ENCODE measurements at places on chromosomes 12 and 14.

GRCh38 chr12:122004633-122005071 is 17.0 kb upstream of the BCL7A start:
- no peak for DNase-seq

GRCh38 chr14:96978525-96979272 is 181.5 kb downstream of the VRK1 start:
- DNase-seq, result no peak

DNA sequence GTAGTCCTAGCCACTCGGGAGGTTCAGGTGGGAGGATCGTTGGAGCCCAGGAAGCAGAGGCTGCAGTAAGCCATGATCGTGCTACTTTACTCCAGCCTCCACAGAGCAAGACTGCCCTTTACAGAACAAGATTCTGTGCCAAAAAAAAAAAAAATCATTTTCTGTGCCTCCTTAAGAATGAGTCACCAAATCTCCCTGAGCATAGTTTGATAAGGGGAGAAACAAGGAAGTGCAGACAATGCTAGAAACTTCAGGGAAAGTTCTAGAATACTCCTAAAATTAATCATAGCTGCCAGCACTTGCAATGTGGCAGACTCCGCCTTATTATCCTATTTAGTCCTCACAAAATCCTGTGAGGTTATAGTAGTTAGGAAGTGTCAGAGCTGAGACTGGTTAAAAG is 74.5 kb downstream of the KCNK10 start:
- no peak for DNase-seq

DNA sequence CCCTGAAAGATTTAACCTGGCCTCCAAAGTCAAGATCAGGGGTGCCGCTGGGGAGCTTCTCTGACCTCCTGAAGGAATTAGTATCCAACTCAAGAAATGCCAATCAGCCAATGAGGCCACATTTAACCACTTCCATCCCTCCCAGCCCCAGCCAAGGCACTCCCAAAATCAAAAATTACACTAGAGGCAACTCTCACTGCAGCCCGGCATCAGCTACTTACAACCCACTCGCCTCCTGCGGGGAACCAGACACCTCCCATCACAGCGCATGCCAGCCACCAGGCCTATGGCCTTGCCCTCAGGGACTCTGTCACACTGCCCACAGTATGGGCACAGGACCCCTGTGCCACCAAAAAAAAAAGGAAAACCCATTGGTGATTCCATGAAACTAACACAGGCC is 62.3 kb upstream of the DDX11 start:
- DNase-seq, result no peak

- no peak for DNase-seq
Observed at GRCh38 chr12:2165021-2165420, 112.2 kb downstream of the CACNA1C start.

- no peak for DNase-seq
Observed at GRCh38 chr12:107320929-107321631, 227.7 kb upstream of the CRY1 start.

- no peak for DNase-seq
Observed at GRCh38 chr14:95499354-95499750, 17.1 kb downstream of the SYNE3 start.

GRCh38 chr14:99514552-99515300 is 33.5 kb downstream of the CCNK start:
- DNase-seq, result no peak

GRCh38 chr12:131038961-131039950 is 85.5 kb downstream of the ADGRD1 start:
- DNase-seq, result no peak

GRCh38 chr12:132190012-132190755 is 45.9 kb downstream of the NOC4L start:
- no peak for DNase-seq

DNA sequence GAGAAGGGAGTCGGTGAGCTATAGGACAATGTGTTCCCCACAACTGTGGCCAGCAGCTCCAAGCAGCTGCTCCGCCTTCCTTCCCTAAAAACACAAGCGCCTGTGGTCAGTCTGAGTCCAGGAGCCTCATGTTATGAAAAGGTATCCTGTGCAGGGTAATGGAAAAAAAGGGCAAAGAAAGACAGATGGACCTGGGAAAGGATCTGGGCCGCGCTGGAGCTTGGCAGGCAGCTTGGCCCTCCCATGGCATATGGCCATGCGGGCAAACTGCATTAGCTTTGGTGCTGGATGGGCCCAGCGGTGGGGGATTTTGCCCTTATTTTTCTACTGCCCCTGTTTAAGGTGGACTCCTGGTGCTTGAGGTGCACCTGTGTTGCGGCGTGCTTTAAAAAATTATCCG is 23.7 kb upstream of the CHST11 start:
- DNase-seq, result no peak

GRCh38 chr12:20101046-20101445 is 267.3 kb upstream of the PDE3A start:
- DNase-seq, result peak; percentile 8

GRCh38 chr14:53620890-53621289 is 335.7 kb downstream of the BMP4 start:
- DNase-seq, result no peak

DNA sequence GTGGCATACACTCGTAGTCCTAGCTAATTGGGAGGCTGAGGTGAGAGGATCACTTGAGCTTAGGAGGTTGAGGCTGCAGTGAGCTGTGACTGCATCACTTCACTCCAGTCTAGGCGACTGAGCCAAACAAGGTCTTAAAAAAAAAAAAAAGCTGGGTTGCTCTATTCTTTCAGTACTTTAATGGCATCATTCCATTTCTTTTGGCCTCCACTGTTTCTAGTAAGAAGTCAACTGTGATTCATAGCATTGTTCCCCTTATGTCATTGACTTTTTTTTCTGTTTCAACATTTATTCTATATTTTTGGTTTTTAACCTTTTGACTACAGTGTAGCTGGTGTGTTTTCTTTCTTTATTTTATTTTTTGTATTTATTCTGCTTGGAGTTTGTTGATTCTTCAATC is 16.7 kb upstream of the PRKCH start:
- no peak for DNase-seq

DNA sequence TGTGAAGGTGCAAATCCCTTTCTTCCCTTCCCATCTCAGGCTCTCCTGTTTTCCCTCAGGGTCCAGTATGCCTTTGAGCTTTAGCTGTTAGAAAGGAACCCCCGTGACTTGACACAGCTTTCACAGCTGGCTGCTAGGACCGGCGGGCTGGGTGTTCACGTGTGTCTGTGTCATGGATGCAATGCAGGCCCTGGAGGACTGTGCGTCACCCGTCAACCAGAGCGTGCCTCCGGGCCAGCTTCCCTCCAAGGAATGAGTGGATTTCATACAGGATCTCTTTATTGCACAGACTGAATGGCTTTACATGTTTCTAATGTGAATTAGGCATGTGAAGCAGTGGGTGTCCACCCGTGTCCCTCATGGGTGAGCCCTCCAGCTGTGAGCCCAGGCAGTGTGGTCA is 77.4 kb downstream of the AACS start:
- DNase-seq, result no peak

- DNase-seq, result no peak
Observed at GRCh38 chr12:6056406-6057240, 67.8 kb downstream of the VWF start.

GRCh38 chr14:84826294-84826693 is 703.6 kb upstream of the FLRT2 start:
- DNase-seq, result no peak

DNA sequence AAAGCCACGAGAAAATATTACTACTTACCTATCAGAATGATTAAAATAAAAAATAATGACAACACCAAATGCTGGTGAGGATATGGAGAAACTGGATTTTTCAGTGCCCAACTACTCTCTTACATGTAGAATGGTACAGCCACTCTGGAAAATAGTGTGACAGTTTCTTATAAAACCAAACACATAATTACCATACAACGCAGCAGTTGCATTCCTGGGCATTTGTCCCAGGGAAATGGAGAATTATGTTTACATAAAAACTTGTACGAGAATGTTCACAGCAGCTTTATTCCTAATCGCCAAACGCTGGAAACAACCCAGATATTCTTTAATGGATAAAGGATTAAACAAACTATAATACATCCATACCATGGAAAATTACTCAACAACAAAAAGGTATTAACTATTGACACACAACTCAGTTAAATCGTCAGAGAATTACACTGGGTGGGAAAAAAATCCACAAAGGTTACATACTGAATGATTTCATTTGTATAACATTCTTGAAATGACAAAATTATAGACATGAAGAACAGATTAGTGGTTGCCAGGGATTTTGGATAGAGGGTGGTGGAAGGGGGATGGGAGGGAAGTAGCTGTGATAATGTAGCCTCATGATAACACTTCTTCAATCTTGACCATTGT is 35.4 kb downstream of the TAOK3 start:
- peak; percentile 76 for DNase-seq

DNA sequence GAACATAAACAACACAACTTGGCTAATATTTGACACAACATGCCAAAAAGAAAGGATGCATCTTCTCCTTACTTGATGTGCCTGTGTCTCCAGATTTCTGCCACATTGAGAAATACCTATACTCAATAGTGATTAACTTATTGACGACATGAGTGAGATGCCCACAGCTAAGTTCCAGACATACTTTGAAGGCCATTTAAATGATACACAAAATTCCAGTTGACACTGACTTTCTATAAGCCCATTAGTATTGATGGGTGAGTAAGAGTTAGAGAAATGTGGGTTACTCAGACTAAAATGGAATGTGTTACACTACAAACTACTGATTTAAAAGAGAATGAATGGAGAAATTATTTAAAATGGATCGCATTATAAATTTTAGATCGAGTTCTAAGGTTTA is 838.2 kb upstream of the MGAT4C start:
- peak; percentile 50 for DNase-seq

DNA sequence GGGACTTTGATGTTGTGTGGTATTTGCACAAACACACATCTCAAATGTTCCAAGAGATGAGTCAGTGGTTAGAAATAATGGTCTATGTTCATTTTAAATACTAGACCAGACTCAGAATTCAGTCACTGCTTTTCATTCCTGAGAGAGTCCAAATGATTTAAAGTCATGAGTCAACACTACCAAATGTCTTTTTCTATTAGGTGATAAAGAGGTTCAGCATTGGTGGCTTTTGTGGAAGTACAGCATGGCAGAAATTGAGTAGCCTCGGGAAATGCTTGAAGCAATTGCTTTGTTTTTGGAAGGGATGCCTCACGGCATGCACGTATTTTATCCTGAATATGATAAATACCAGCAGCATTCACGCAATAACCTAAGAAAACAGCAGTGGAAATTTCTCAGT is 115.7 kb downstream of the DIO2 start:
- peak; percentile 8 for DNase-seq

DNA sequence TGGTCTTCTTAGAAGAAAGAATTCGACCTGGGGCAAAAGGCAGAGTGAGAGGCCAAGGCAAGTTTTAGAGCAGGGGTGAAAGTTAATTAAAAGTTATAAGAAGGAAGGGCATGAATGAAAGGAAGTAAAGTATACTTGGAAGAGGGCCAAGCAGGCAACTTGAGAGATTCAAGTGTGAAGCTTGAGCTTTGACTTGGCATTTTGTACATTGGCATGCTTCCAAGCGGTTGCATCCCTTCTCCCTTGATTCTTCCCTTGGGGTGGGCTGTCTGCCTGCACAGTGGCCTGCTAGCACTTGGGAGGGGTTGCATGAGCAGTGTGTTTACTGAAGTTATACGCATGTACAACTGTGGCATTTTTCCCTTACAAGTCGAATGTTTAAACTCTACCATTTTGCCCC is 74.8 kb upstream of the MGAT4C start:
- DNase-seq, result no peak

GRCh38 chr14:21104448-21105060 is 3.7 kb downstream of the TMEM253 start:
- DNase-seq, result peak; percentile 79

- DNase-seq, result peak; percentile 70
Observed at GRCh38 chr14:72516936-72517700, 376.8 kb downstream of the DPF3 start.

- peak; percentile 84 for DNase-seq
Observed at GRCh38 chr12:32917094-32917611, 20.6 kb upstream of the PKP2 start.

- no peak for DNase-seq
Observed at GRCh38 chr12:96143392-96143791, 50.8 kb upstream of the ELK3 start.

GRCh38 chr12:112850383-112850782 is 56.4 kb upstream of the OAS1 start:
- DNase-seq, result no peak

DNA sequence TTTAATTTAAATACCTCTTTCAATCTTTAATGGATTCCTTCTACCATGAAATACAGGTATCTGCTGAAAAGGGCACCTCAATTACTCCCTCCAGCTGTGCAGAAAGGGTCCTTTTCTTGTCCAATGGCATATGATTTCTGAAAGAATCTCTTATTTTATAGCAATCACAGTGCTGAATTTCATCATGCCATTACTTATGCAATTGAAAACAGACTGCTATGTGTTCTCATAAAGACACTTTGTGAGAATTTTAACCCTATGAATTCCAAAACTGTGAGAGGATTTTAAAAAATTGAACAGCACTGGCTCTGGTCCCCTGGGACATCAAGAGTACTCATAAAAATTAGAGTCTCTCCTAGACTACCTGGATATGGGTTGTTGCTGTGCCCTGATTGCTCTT is 45.9 kb upstream of the CNOT2 start:
- DNase-seq, result no peak

DNA sequence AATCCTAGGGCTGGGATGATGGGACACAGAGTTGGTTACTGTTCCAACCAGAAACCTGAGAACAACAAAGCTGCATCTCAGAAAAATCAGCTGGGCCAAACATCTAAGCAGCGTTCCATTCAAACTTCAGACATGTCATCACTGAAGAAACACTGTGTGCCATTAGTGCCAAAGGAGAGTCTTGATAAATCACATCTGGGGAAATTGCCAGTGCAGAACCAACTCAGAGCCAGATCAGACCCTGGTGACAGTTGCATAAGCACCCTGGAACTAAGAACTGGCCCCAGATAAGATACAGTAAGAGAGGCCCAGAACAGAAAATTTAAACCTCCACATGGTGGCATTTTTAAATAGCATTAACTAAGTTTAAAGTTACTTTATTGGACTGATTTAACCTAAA is 482.8 kb downstream of the PRKD1 start:
- DNase-seq, result no peak

GRCh38 chr14:64663174-64663573 is 41.0 kb upstream of the PLEKHG3 start:
- DNase-seq, result no peak

GRCh38 chr14:100810435-100810834 is 15.5 kb upstream of the MEG3 start:
- no peak for DNase-seq

DNA sequence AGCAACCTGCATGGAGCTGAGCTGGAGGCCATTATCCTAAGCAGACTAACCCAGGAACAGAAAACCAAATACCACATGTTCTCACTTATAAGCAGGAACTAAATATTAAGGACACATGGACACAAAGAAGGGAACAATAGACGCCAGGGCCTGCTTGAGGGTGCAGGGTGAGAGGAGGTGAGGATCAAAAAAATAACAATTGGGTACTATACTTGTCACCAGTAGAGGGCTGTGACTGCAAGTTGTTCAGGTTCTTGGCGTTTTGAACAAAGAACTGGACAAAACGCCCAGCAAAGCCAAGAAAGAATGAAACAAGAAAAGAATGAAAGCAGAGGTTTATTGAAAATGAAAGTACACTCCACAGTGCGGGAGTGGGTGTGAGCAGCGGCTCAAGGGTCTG is 208.5 kb upstream of the NEDD1 start:
- peak; percentile 14 for DNase-seq

GRCh38 chr12:122137681-122138080 is 36.3 kb downstream of the IL31 start:
- no peak for DNase-seq

GRCh38 chr14:29486132-29486531 is 441.5 kb downstream of the PRKD1 start:
- no peak for DNase-seq

Measured in HCEC 1CT (cell line).